Small intestine (tissue), 16 donors: ENCODE measurements at places on chromosomes 7 and 10. TPM values are rescaled to one million over a fixed set of nuclear protein-coding genes. Genes with fewer than 3 reads are reported as not detected.

OR2A5 gene
- polyA plus RNA-seq, result not detected

RBP3 gene
- not detected for polyA plus RNA-seq

RSU1 gene
- polyA plus RNA-seq, result 21.5 TPM

CSGALNACT2 gene
- 2.7 TPM for polyA plus RNA-seq
